ENCODE measurements at places on chromosomes 3 and 15.

- no peak for DNase-seq
These were observed 51.0 kb downstream of the PPARG start for GRCh38 chr3:12339701-12340480.

- no peak for DNase-seq
These were observed 184.6 kb upstream of the EIF1B start for GRCh38 chr3:40124918-40125317.

- DNase-seq, result no peak
These were observed 143.4 kb downstream of the FEZF2 start for GRCh38 chr3:62229908-62230307.

DNA sequence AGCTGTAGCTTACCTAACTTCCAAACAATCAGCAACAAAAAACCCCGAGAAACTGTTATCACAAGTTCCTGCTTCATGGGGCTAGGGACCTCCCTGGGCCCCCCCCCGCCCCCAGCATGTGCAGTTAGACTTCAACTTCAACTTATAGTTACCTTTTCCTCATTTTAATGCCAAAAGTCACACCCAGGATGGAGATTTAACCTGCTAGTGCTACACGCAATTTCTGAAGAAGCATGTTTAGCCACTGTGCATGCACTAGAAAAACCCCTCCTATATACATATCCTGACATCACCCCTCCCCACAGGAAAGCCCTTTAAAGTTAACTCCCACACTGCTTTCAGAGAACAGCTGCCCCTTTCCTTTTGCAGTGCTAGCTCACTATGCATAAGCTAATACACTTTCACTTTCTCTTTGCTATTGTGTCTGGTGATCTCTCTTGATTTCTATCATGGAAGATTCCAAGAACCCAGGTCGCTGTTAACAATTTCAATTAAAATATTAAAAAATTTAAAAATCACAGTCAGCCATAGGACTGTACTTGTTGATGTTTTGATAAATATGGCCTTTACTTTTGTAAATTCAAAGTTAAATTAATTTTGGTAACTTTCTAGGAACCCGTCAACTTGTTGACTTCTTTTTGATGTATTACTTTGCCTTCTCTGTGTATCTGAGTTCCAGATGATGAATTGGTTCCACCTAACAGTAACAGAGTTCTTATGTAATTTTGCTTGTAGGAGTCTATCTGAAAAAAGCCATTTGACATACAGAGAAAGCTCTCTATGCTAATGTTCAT is 75.2 kb upstream of the ACAD9 start:
- DNase-seq, result no peak

DNA sequence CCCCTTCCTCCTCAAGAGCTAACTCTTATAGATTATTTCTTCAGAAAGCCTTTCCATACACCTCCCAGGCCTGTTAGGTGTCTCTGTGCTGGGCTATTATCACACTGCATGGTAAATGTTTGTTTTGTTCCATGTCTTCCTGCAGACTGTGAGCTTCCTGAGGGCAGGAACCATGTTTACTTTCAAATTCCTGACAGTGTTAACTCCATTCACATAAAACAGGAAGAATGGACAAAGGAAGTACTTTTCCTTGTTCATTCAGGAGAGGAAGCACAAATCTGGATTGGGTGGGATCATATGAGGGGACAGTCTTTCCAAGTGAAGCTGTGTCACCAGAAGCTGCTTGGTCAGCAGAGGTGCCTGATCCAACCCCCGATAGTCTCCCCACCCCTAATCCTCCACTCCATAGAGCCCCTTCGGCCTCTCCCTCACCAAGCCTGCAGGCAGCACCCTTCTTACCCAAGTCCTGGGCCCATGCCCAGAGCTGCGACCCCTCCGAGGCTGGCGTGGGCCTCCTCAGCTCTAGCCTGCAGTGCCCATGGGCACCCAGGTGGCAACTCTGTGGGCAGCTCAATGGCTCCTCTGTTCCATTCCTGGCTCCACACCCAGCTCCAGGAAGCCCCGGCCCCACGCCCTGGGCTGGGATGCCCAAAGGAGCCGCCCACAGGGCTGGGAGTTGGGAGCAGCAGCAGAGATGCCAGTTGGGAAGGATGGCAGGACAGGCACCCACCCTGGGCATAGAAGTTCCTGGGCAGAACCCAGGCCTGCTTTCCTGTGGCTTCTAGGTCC is 6.9 kb downstream of the SHF start:
- DNase-seq, result no peak

GRCh38 chr3:126737527-126737926 is 33.5 kb downstream of the CHCHD6 start:
- DNase-seq, result no peak
